HuH-7 (cell line): ENCODE measurements at places on chromosomes 4 and X.

DNA sequence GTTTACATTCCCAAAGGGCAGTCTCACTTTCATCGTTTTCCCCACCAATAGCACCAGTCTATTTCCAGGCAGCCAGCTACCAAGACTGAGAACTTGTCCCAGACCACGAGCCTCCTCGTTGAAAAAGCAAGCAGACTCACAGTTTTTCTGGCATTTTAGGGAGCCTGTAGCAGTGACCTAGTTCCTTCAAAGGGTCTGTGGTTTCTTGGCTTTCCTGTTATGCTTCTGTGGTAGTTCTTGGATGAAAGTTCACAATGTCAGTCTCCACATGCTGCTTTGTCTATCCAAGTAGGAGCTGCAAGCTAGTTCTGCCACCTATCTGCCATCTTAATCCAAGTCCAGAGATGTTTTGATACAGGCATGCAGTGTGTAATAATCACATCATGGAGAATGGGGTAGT, 151.6 kb upstream of the ZC4H2 start:
- no peak for DNase-seq

- no peak for DNase-seq
Measured at GRCh38 chr4:124737619-124738018, 25.1 kb upstream of the ANKRD50 start.

- DNase-seq: no peak
Measured at GRCh38 chr4:32462944-32463343, 1742.8 kb downstream of the PCDH7 start.

DNA sequence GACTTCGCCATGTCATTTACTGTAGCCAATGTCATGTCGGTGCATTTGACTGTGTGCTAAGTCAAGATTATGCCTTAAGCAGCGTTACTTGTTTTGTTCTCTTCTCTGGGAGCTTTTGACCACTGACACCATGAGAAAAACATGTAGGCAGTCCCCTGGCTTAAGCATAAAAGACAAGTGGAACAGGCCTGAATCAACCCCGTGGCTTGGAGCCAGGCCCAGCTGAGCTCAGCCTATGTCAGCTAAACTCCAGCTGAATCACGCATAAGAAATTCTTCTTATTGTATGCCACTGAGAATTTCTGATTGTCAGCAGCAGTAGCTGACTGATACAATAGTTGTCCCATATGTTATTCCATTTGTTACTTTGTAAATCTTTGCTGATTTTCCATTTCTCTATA, 261.9 kb downstream of the CBLL2 start:
- DNase-seq: no peak

DNA sequence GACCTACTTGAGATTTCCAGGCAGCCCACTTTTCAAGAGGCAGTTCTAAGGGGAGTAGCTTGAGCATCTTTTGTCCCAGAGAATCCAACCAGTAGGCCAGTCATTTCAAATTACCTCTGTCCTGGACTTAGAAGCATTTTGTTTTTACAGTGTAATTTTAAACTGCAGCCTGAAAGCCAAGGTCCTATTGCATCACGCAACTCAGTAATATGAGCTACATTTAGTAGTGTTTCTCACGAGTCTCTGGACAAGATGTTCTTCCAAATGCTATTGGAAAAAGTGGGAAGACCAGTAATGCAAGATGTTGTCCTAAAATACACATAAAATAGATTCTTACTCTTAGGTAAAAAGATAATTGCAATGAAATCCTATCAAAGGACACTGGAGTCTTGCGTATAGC, 182.5 kb upstream of the ARX start:
- no peak for DNase-seq
